ENCODE measurements at places on chromosomes 16 and 17. TPM values are rescaled to one million over a fixed set of nuclear protein-coding genes. Genes with fewer than 3 reads are reported as not detected.

The AGRP gene
- not detected for total RNA-seq

The SLC2A4 gene
- 0.42 TPM for total RNA-seq

DNA sequence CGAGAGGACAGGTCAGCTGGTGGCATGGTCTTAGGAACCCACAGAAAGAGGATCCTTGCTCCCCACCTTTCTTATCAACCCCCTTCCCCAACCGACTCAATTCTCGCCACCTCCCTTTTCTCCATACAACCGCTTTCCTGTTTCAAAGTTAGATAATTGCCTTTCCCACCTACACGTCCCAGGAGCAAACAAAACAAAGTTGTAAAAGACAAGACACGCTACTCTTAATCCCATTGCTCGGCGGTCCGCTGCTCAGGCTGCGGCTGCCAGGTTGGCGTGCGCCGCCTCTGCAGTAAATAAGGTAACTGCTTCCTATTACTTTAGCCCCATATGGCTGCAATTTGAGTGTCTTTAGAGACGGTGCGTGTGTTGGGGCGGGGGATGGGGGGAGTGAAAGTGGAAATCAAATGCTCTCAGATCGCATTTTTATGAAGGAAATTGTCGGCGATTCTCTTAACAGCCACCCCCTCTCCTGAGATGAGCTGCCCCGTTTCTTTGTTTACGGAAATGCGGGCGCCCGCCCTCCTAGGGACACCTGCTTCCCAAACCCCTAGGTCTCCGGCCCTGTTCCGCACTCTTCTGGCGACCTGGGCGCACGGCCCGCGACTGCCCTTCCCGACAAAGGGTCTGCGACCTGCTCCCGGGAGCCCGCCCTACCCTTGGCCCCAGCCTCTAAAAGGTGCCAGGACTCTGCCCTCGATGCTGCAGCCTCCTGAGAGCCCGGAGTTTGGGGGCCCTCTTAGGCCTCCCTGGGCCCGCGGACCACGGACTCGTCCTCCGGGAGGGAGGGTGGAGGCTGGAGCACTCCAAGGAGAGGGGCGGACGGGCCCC is 3.7 kb upstream of the CBX8 start:
- H3K27ac ChIP-seq: no peak overlapping the region
- H3K4me1 ChIP-seq: peaks cover 22% of the 10 kb centered on the region
- peak overlapping the region; percentile 85 for H3K4me3 ChIP-seq
- H3K27me3 ChIP-seq: peaks cover 44% of the 10 kb centered on the region
- H3K36me3 ChIP-seq: peaks cover 3% of the 10 kb centered on the region

- peak overlapping the region; percentile 72 for H3K4me3 ChIP-seq
- DNase-seq: peak; percentile 47
- H3K27me3 ChIP-seq: peaks cover 3% of the 10 kb centered on the region
- H3K4me1 ChIP-seq: peaks cover 25% of the 10 kb centered on the region
- no peak overlapping the region for H3K27ac ChIP-seq
These were observed 2.2 kb downstream of the SDK2 start for GRCh38 chr17:73641826-73642600.

Measured in glutamatergic neuron (in vitro differentiated cells).